ENCODE measurements at places on chromosomes 1 and 21. TPM values are rescaled to one million over a fixed set of nuclear protein-coding genes. Genes with fewer than 3 reads are reported as not detected.

DNA sequence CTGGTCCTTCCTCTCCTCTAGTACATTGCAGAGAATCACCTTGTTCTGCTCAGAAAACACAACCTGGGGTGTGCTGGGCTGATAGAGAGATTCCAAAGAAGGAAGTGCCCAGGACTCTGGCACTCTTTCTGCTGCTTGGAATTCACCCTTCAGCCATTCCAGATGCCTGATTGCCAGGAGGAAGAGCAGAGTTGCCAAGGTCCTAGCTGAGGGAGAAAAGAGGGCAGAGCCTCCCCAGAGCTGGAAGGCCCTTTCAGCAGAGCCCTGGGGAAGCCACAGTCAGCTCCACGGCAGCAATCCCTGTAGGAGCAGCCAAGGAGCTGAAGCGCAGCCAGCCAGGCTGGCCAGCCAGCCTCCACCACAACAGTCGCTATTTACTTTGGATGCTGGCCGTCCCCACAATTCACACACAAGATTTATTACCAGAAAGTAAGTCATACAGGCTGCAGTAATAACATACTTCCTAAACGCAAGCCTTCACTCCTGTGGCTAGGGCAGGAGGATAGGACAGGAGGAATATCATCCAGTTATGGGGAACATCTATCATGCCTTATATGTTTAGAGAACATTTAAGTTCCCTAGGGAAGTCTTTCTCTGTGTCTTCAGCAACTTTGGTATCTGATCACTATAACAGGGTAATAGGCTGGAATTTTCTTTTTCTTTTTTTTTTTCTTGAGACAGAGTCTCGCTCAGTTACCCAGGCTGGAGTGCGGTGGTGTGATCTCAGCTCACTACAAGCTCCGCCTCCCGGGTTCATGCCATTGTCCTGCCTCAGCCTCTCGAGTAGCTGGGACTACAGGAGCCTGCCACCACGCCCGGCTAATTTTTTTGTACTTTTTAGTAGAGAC lies 36.6 kb upstream of the SLC44A3 start:
- peak; percentile 99 for DNase-seq

- peak; percentile 86 for DNase-seq
Observed at GRCh38 chr1:71561729-71562128, 480.9 kb upstream of the ZRANB2 start.

- DNase-seq: no peak
Observed at GRCh38 chr1:40712997-40713396, 21.5 kb downstream of the NFYC start.

GRCh38 chr1:182118851-182119250 lies 57.3 kb upstream of the ZNF648 start:
- DNase-seq: no peak

DNA sequence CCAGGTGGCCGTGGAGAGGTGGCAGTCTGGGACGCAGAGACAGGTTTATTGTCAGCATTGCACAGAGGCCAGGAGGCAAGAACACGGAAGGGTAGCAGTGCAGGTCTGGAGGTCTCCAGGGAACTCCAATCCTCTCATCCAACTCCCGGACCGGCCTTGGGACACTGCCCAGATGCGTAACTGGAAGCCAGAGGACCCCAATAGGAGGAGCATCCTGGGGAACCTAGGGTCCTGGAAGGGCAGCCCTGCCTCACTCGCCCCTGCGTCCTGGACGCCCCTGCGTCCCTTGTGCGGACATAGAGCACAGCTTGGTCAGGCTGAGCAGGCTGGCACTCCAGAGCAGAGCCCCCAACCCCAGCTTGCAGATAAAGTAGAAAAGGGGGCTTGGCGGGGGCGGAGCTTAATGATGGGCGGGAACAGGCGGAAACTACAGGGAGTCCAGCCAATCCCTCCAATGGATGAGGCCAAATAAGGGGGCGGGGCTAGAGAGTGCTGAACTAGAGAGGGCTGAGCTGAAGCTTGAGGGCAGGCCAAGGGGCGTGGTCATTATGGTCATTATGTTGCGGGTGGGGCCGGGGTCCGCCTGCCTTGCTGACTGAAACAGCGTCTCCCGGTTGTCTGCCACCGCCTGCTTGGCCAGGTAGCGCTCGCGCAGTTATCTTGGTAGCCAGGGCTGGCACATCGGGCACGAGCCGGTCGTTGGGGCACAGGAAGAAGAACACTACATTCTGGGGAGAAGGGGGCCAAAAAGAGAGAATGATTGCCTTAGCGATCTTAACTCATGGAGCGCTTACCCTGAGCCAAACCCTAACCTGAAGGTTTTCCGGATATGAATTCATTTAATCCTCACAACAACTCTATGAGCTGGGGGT lies 3.7 kb upstream of the ARHGEF19 start:
- peak; percentile 85 for DNase-seq

- DNase-seq: peak; percentile 11
Observed at GRCh38 chr1:247740721-247741120, 2.3 kb downstream of the OR14K1 start.

DNA sequence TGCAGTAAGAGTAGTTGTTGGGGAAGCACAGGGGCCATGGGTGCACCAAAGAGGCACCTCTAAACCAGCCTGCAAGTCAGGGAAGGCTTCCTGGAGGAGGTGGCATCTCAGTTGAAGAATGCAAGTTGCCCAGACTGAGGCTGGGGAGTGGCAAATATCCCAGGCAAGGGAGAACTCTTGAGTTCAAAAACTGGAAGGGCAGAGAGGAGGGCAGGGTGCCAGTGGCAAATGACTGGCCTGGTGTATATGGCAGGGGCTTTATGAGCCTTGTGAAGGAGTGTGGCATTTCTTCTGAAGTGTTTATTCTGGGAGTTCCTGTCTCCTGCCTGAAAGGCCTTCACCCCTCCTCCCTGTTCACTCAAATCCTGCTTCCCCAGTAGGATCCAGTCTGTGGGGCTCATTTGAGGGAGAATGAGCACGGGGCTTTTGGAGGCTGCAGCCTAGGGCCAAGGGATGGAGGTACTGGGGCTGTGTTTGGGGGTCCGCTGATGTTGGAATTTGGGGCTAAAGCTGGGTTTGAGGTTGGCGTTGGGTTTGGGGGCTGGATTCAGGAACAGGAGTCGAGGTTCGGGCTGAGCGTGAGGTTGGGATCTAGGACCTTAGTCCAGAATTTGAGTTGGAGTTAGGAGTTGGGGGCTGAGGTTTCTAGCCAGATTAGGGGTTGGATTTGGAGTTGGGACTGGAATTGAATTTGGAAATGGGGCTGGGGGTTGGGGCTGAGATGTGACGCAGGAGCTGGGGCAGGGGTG lies at the start of gene TMEM125:
TMEM125 (plus strand) TSS at position 357 of the 749 bp plus-strand sequence. CDS start 2,740 bp downstream, outside the sequence.
- no peak for DNase-seq

GRCh38 chr1:14745001-14745720 lies 146.7 kb downstream of the KAZN start:
- no peak for DNase-seq

DNA sequence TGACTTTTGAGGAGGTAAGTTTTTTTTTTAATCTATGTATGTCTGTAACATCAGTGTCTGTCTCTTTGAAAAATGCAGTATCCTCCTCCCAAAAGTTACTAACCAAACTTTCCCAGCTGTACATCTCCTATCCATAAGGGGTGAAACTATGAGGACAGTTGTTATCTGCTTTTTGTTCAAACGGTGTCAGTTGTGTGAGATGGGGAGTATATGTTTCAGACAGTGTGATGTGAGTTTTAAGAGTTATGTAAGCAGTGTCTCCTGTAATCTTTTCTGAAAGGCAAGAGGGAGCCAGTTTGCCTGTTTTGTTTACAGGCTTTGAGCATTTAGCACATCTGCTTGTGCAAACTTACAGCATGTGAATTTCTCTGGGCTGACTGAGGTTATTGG lies 34.8 kb upstream of the CACYBP start:
- DNase-seq: no peak

- DNase-seq: no peak
Observed at GRCh38 chr1:199040076-199040905, 401.5 kb downstream of the PTPRC start.

GRCh38 chr1:244862354-244862698 lies 2.0 kb downstream of the HNRNPU start:
- no peak for DNase-seq

DNA sequence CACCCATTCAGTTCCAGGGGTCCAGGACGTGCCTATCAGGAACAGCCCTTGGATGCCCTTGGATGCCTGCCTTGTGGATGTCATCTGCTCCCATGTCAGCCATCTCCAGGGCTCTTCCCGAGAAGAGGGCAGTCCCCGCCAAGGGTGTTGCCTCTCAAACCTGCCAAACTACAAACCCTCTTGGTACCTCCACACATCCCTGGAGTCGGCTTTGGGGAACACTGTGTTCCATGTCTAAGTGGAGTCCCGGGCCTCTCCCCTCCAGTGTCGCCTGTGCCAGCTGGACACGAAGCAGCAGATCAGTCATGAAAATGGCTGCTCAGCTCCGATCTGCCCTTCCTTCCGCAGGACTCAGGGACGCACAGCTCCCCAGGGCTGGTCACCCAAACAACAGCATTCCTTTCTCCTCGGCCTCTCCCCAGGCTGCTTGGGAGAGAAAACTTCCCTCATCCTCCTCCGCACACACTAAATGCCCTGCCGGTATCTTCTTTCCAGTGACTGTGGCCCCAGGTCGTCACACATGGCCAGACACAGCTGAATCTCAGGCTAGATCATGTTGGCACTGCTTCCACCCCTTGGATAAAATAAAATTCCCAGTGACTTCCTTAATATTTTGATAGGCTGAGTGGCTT lies 53.4 kb downstream of the GALNT2 start:
- DNase-seq: no peak

- no peak for DNase-seq
Observed at GRCh38 chr1:203152158-203153034, 23.2 kb downstream of the MYBPH start.

GRCh38 chr1:31715873-31716220 lies 12.0 kb upstream of the COL16A1 start:
- DNase-seq: no peak

- DNase-seq: peak; percentile 86
Observed at GRCh38 chr1:94094469-94095111, 26.4 kb downstream of the ABCA4 start.

DNA sequence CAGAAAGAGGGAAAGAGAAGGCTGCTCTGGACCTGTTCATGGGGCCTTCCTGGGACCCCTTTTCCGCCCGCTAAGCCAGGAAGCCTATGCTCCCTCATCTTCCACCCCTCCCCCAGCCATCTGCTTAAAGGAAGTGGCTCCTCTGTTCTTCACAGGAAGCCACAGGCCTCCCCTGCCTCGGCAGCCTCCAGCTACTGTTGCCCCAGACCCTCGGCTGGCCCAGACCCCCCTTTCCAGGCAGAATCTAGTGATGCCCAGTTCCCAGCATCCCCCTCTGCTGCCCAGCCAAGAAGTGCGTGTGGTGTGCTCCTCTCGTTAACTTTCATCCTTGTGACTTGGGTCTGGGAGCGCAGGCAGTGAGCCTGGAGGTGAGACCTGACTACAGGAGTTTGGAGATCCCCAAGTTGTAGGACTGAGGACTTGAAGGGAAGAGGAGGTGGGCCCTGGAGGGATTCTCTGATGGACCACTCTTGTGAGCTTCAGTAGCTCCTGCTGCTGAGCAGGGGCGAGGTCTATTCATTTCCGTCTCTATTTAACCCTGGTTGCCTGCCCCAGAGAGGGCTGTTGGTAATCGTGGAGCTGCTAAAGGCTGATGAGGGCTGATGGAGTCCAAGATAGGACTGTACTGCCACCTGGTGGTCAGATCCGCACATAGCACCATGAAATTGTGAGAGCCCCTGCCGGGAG lies 9.1 kb downstream of the IFI6 start:
- peak; percentile 59 for DNase-seq

SPRR5 gene
- not detected for total RNA-seq

GJA9 gene
- total RNA-seq: not detected

S100A6 gene
- total RNA-seq: 4,042 TPM

BMP8B gene
- not detected for total RNA-seq

ETV3L gene
- total RNA-seq: not detected

SH3BGR gene
- 3.3 TPM for total RNA-seq

GJB5 gene
- not detected for total RNA-seq

SMCP gene
- total RNA-seq: 0.17 TPM

KIFAP3 gene
- total RNA-seq: 27.5 TPM

OR10T2 gene
- total RNA-seq: not detected

TMEM269 gene
- not detected for total RNA-seq

HJV gene
- total RNA-seq: not detected

URB1 gene
- total RNA-seq: 17.7 TPM

Measured in fibroblast of lung (primary cell).